ENCODE measurements at places on chromosomes 1 and 21. TPM values are rescaled to one million over a fixed set of nuclear protein-coding genes. Genes with fewer than 3 reads are reported as not detected.

- no peak overlapping the region for H3K27ac ChIP-seq
- no peak for DNase-seq
- no peaks in the 10 kb centered on the region for H3K36me3 ChIP-seq
- H3K27me3 ChIP-seq, result no peaks in the 10 kb centered on the region
These were observed 283.3 kb upstream of the ST6GALNAC5 start for GRCh38 chr1:76583875-76584477.

DNA sequence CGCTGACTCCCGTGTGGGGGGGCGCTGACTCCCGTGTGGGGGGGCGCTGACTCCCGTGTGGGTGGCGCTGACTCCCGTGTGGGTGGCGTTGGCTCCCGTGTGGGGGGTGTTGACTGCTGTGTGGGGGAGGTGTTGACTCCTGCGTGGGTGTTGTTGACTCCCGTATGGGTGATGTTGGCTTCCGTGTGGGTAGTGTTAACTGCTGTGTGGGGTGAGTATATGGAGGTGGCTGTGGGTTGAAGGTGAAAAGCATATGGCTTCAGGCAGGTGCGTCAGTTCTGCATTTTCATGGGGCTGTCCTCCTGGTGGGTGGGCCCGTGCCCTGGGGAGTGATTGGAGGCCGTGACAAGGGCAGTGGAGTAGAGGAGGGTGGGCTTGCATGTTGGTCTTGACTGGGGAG is 7.9 kb downstream of the PLCH2 start:
- no peaks in the 10 kb centered on the region for H3K4me1 ChIP-seq
- H3K27ac ChIP-seq, result no peak overlapping the region
- no peak for DNase-seq
- no peaks in the 10 kb centered on the region for H3K27me3 ChIP-seq
- H3K4me3 ChIP-seq, result no peak overlapping the region
- H3K36me3 ChIP-seq, result no peaks in the 10 kb centered on the region

GRCh38 chr1:207890136-207890738 is 20.7 kb downstream of the CD34 start:
- H3K4me3 ChIP-seq, result no peak overlapping the region
- no peak for DNase-seq
- H3K36me3 ChIP-seq, result no peaks in the 10 kb centered on the region
- no peak overlapping the region for H3K27ac ChIP-seq
- H3K4me1 ChIP-seq, result no peaks in the 10 kb centered on the region

DNA sequence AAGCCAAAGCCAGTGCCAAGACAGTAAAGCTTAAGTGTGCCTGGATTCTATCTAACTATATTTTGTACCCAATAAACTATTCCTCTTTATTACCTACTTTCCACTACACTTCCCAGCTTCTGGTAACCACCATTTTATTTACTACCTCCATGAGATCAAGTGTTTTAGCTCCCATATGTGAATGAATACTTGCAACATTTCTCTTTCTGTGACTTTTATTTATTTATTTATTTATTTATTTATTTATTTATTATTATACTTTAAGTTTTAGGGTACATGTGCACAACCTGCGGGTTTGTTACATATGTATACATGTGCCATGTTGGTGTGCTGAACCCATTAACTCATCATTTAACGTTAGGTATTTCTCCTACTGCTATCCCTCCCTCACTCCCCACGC is 582.1 kb downstream of the AMY1C start:
- no peaks in the 10 kb centered on the region for H3K4me1 ChIP-seq
- no peaks in the 10 kb centered on the region for H3K36me3 ChIP-seq
- no peak overlapping the region for H3K27ac ChIP-seq
- DNase-seq, result no peak

DNA sequence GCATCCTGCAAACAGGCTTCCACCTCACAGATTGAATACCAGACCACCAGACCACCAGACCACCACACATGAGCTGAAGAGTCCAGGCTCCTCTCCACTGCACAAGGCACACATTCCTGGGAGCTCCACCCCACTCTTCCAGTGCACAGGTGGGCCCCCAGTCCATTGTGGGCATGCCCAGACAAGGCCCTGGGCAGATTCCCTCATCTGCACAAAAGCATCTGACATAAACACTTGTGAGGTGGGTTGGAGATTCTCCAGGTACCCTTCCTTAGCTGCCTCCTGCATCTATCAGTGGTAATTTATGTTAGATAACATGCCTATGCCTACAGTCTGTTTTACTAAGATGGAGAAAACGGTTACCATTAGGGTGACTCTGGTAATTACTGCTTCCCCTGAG is 11.6 kb upstream of the CTBS start:
- H3K4me3 ChIP-seq, result no peak overlapping the region
- no peak for DNase-seq
- no peaks in the 10 kb centered on the region for H3K36me3 ChIP-seq
- peaks cover under 1% of the 10 kb centered on the region for H3K4me1 ChIP-seq

DNA sequence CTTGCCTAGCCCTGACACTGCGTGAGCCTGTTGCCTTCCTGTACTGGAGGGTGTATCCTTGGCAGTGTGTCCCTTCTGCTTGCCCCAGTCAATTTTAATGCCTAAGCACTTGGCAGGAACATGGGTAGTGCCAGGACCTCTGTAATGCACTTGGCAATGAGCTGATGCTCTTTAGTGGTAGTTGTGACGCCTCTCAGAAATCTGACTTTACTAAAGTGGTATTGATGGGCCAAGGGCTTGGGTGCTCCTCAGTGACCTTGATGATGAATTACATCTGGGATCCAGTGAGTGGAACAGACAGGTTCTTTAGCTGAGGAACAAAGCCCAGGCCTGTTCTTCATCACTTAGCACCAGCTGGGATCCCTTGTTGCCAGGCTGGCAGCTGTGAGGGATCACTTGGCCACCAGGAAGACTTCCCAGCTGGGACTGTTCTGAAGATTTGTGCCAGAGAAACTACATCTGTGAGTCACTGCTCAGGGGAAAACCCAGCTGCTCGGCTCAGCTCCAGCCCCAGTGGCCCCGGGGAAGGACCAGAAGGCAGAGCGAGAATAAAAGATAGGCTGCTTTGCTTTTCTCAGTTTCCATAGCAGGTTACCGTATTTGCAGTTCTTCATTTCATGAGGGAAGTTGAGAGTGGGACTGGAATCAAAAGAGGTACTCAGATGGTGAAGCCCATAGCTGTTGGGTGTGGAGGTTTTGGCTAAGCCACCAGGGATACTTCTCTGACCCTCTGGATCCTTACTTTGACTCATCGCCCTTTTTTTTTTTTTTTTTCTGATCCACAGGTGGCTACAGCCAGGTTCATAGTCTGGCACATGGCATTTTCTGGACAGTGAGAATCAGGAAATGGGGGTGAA is 28.5 kb upstream of the KCNA2 start:
- no peak overlapping the region for H3K4me3 ChIP-seq
- no peaks in the 10 kb centered on the region for H3K36me3 ChIP-seq
- DNase-seq, result peak; percentile 17
- H3K4me1 ChIP-seq, result no peaks in the 10 kb centered on the region
- no peak overlapping the region for H3K27ac ChIP-seq
- H3K27me3 ChIP-seq, result peaks cover 9% of the 10 kb centered on the region

- peak overlapping the region; percentile 100 for H3K4me3 ChIP-seq
- peaks cover 16% of the 10 kb centered on the region for H3K36me3 ChIP-seq
- no peak for DNase-seq
- H3K27me3 ChIP-seq, result no peaks in the 10 kb centered on the region
These were observed 312 bp downstream of the ARNT start for GRCh38 chr1:150876119-150876454.

DNA sequence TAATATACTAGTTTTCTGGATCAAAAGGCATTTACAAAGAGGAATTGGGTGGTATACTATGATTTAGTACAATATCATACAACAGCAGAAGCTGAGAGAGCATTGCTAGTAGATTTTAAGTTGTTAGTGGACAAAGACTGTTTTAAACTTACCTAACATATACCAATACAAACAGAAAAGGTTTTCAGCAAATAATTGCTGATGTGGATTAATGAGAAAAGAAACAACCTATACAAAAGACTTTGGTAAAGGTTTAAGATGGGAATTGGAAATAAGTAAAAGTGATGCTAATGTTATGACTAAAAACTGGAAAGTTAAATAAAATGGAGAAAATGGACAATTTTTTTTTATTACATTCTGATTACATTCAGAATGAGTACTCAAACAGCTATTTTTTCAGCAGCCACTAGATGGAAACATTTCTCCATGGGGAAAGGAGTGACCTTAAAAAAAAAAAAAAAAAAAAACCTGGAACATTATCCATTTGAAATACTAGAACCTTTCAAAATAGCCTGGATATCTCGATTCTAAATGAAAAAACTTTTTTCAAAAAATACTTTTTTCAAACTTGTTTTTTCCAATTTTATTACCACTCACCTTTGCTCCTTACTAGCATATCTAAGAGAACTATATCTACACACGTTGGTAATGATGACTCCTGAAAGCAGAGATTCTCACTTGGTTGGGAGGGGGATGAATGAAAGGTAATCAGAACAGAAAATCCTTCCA is 55.4 kb downstream of the EPRS1 start:
- H3K27me3 ChIP-seq, result no peaks in the 10 kb centered on the region
- H3K4me3 ChIP-seq, result no peak overlapping the region
- no peaks in the 10 kb centered on the region for H3K4me1 ChIP-seq

DNA sequence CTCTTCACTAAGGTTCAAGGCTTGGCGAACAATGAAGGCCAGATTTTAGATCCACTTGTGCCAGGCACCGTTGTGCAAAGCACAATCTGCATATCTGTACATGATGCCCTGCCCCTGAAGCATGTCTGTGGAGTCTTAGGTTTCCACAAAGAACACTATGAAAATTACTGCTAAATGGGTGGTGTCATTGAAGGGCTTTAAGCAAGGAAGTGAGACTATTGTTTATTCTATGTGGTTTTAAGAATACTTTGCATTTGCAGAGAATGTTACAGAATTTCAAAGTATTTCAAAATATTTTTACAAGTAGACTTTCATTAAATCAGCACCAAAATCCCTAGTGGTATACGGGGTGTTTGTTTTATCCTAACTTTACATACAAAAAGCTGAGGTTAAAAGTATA is 8.8 kb downstream of the TSEN15 start:
- peaks cover 1% of the 10 kb centered on the region for H3K36me3 ChIP-seq
- DNase-seq, result no peak
- no peaks in the 10 kb centered on the region for H3K27me3 ChIP-seq
- H3K4me1 ChIP-seq, result peaks cover 3% of the 10 kb centered on the region

GRCh38 chr1:228515200-228515834 is 28.1 kb downstream of the RNF187 start:
- no peak overlapping the region for H3K4me3 ChIP-seq
- H3K27ac ChIP-seq, result no peak overlapping the region
- H3K36me3 ChIP-seq, result no peaks in the 10 kb centered on the region
- no peaks in the 10 kb centered on the region for H3K4me1 ChIP-seq

Gene HEYL
- 1.3 TPM for total RNA-seq
